ENCODE measurements at places on chromosomes 11 and 22. TPM values are rescaled to one million over a fixed set of nuclear protein-coding genes. Genes with fewer than 3 reads are reported as not detected.

Gene SOX10
- total RNA-seq = not detected

Gene TMEM223
- total RNA-seq = 29.2 TPM

Gene ASRGL1
- total RNA-seq = 12.2 TPM

Gene C11orf98
- total RNA-seq = 130 TPM

Gene MSANTD4
- 8.9 TPM for total RNA-seq

Gene C11orf87
- total RNA-seq = 0.05 TPM

Gene SLC17A6
- total RNA-seq = not detected

Gene OR51B4
- total RNA-seq = not detected

Measured in A549 treated with Hydrocortisone at 1 μM for 4 hours (cell line).